HuH-7.5 (cell line): ENCODE measurements at places on chromosomes 7 and 10.

- no peak for DNase-seq
Measured at GRCh38 chr10:71756311-71757191, 16.8 kb downstream of the VSIR start.

- peak; percentile 80 for DNase-seq
Measured at GRCh38 chr10:132518572-132519381, 18.8 kb upstream of the INPP5A start.

GRCh38 chr10:103653581-103654037 is 160.1 kb downstream of the NEURL1 start:
- no peak for DNase-seq

GRCh38 chr7:94123136-94123535 is 119.0 kb upstream of the BET1 start:
- no peak for DNase-seq

DNA sequence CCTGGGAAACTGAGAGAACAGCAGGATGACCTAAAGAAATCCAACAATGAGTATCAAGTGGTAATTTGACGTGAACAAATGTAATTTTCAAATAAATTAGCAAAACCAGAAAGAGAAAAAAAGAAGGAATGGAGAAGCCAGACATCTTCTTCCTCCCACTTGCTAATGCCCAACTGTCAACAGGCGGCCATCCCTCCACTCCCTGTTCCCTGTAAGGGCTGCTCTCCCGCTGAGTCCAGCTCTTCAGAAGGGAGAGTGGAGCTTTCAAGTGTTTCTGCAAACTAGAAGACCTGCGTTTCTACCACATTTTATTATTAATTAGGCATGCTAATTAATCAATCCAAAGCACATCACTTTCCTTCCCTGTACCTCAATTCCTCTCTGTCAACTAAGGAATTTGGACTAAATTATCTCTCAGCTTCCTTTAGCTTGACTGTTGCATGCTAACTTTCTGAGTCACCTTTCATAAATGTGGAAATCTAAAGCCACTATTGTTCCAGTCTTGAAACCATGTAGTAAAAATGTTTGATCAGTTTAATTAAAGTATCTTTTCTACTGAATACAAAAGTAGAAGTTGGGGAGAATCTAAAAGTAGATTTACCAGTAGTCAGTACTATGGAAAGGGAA is 48.4 kb upstream of the CUL1 start:
- no peak for DNase-seq

GRCh38 chr7:17773289-17773626 is 167.0 kb downstream of the SNX13 start:
- DNase-seq = peak; percentile 33

DNA sequence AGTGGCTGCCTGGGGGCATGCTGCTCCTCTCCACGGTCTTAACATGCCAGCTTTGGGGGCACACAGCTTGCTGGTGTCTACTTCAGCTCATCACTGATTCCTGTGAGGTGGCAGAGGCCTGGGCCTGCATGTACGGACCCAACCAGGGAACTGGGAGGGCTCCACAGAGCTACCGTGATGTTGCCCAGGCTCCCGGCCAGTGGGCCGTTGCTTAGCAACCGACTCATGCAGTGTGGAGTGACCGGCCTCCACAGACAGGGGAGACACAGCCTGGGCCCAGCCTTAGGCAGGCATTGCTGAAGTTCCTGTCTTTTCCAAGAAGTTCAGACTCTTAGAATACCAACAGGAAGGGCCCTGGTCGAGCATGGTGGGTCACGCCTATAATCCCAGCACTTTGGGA is 25.8 kb upstream of the SH2B2 start:
- DNase-seq = no peak

- no peak for DNase-seq
Measured at GRCh38 chr7:23353172-23353571, 54.0 kb downstream of the MALSU1 start.

GRCh38 chr7:12685550-12685949 is 1.9 kb upstream of the ARL4A start:
- peak; percentile 19 for DNase-seq

- no peak for DNase-seq
Measured at GRCh38 chr7:7920481-7920880, 48.1 kb upstream of the GLCCI1 start.
